RPMI8226 (cell line): ENCODE measurements at places on chromosomes 11 and 22.

GRCh38 chr11:95289378-95290101 is 58.5 kb upstream of the SESN3 start:
- no peak for DNase-seq

- DNase-seq, result peak; percentile 32
Observed at GRCh38 chr22:50612528-50613221, 12.1 kb downstream of the MAPK8IP2 start.

GRCh38 chr11:15671216-15671615 is 556.5 kb downstream of the INSC start:
- no peak for DNase-seq

- no peak for DNase-seq
Observed at GRCh38 chr22:17234144-17234623, 14.9 kb upstream of the ADA2 start.

- DNase-seq, result no peak
Observed at GRCh38 chr22:30212363-30212995, 34.1 kb downstream of the LIF start.
